ENCODE measurements at places on chromosomes 11 and 22. TPM values are rescaled to one million over a fixed set of nuclear protein-coding genes. Genes with fewer than 3 reads are reported as not detected.

The BTG4 gene
- not detected for total RNA-seq

The OR5A1 gene
- not detected for total RNA-seq

The FADS3 gene
- 61.9 TPM for total RNA-seq

The OR8H1 gene
- not detected for total RNA-seq

The ACR gene
- 0.82 TPM for total RNA-seq

The UBQLN3 gene
- not detected for total RNA-seq

The NOX4 gene
- 4.2 TPM for total RNA-seq

All from psoas muscle (tissue), 8 donors.